Activated gamma-delta T cell (primary cell): ENCODE measurements at places on chromosomes 7 and 10.

DNA sequence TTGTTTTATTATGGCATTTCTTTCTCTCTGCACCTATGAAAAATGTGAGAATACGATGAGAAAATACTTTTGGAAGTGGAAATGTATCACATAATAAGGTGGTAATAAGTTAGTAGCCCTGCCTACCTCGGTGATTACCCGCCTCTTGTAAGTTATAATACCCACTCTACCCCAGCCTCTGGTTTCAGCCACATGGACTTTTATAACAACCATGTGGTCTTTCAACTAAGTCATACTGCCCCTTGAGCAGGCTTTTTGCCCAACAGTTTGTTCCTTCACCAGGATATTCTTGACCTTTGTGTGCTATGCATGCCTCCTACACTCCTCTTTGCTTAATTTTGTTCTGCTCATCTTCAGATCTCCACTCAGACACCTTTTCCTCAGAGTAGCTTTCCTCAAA is 470.6 kb upstream of the ZWINT start:
- DNase-seq = no peak

DNA sequence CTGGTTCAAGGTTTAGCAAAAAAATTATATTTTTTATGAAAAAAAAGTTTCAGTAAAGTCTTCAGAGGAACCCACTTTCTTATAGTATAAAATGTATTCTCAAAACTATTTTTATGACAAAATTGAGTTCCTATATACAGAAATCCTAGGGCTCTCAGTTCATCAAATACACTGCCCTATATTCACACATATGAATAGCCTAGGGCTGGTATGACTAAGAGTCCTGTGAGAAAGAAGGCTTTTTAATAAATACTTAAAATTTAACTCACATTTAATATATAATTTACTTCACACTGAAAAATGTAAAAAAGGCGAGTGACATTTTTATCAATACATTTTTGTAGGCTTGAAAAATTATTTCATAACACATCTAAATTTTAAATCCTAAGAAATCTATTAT is 16.6 kb downstream of the CHCHD3 start:
- DNase-seq = no peak

DNA sequence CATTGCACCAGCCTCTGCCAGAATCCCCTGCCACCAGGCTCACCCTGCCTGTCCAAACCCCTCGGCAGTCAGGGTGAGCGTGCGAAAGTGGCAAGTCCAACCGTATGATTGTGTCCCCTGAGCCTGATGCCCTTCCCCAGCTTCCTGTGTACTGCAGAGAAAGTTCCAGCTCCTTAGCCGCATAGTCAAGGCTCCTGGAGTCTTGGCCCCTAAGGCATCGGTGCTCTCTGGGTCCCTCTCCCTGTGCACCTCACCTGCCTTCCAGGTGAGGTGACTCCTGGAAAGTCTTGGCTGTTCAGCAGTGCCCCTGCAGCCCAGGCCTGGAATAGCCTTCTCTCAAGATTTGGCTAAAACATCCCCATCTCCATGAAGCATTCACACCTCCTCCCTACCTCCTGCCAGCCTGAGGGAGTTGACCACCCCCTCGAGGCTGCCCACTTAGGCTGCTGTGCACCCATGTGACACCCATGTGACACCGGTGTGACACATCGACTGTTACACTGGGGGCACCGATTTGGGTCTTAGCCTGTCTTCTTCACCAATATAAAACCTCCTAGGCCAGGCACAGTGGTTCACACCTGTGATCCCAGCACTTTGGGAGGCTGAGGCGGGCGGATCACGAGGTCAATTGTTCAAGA is 56.1 kb upstream of the ELN start:
- no peak for DNase-seq

GRCh38 chr7:149442924-149443323 is 17.9 kb downstream of the ZNF777 start:
- no peak for DNase-seq

- no peak for DNase-seq
Observed at GRCh38 chr7:139560678-139561077, 37.2 kb downstream of the CLEC2L start.

GRCh38 chr10:101043363-101043707 is 12.3 kb downstream of the SFXN3 start:
- DNase-seq = no peak

DNA sequence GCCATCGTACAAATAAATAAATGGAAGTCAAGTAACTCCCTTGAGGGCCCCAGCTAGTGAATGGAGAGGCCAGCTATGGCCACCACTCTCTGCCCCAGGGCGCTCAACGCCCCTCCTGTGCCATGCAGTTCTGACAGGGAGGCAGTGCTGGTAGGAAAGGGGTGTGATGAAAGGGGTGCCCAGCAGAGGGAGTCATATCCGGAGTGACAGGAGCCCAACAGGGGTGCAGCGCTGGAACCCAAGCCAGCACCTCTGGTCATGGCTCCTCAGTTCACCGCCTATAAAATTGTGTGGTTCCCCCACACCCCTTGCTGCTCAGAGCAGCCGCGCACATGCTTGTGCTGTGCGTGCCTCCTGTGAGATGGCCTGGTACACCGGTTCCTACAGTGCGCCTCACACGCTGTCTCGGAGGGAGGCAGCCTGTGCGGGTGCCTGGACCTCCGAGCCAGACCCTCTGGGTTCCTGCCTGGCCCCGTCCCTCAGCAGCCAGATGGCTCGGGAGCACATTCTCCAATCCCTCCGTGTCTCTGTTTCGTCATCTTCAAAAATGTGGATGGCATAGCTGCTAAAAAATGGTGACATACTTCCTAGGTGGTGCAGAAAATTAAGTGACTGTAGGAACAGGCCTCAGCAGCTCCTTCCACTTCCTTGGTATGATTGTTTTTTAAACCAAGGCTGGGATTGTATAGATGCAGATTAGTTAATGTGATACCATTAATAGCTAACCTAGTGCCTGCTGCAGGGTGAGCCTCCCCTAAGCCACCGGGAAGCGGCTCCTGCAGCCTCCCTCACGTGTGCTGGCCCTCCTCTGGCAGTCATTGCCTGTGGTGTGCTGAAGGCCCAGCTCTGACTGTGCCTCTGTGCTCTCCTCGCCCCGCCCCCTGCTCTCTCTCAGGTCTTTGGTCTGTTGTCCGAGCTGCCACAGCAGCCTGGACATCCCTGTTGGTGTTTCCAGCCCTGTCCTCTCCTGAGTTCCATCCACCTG is 125.8 kb downstream of the EGFR start:
- no peak for DNase-seq

DNA sequence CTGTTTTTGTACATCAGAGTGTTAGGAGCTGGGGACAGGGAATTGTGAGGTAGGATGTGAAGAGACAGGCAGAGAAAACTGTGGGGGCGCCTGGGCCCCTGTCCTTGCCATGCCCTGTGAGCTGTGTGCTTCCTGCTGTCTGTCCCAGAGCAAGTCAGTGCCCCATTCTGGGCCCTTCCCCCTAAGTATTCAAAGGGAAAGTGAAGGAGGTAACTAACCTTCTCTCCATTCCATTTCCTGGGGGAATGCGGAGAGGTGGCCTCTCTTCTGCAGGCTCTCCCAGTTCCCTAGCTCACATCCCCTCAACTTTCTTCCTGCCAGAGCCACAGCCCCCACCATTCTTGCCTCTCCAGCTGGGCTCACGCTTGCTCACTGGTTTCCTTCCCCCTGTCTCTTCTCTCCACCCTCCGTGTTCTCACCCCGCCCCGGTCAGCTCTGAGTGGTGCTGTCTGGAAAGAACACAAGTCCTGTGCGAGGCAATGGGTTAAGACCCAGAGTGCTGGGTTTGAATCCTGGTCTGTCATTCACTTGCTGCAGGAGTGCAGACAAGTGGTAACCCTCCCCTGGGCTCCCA is 9.7 kb upstream of the VSIR start:
- DNase-seq = no peak

DNA sequence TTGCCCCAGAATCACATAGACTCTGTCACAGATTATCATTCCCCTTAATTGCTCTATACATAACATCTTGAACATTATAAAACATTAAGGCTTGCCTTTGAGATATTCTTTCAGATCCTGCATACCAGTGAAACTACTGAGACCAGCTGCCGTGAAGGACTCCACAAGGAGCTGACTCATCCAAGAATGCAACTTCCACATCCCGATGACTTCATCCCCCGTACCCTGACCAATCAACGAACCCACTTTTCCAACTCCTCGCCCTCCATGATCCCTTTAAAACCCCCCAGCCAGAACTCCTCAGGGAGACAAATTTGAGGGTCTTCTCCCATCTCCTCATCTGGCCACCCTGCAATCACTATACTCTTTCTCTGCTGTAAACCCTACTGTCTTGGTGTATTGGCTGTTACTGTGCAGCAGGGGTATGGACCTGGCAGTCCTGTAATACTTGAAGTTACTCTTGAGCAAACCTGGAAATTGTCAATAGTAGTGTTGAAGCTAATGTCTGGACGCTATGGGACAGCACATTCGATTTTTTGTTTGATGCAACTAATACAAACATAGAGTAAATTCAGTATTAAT is 49.8 kb downstream of the HTR5A start:
- no peak for DNase-seq

DNA sequence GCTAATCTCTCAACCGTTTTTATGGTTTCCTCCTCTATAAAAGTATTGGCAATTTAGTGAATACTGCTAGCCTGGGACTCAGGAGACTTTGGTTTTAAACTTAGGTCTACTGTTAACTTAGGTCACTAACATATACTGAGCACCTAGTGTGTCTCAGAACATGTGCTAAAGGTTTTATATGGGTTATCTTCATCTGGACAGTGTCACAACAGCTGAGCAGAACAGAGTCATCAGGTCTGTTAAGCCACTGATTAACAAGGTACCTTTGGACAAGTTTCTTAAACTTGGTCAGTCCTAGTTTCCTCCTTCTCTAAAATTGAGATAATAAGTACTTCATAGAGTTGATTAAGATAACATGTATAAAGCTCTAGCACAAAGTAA is 30.6 kb downstream of the NET1 start:
- DNase-seq = no peak

DNA sequence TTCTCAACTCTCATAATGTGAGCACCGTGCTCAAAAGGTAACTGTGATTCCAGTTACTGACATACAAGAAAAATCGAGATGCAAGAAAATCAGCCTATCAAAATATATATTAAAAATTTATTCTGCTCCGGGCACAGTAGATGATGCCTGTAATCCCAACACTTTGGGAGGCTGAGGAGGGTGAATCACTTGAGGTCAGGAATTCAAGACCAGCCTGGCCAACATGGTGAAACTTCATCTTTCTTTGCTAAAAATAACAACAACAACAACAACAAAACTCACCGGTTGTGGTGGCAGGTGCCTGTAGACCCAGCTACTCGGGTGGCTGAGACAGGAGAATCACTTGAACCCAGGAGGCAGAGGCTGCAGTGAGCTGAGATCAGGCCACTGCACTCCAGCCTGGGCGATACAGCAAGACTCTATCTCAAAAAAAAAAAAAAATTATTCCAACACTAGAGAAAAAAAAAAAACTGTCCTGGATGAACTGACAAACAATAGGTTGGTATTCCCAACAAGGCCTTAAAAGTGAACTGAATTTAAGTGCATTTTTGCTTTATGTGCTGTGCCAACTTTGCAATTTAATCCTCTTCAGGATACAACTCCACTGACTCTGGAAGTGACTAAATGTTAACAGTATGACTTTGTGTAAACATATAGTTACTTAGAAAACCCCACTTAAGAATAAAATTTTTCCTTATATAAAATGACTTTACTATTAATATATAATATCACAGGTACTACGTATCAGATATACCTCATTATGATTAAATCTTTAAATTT is 51.1 kb downstream of the JMJD1C start:
- no peak for DNase-seq

- no peak for DNase-seq
Observed at GRCh38 chr7:26916336-26916735, 51.9 kb upstream of the SKAP2 start.

DNA sequence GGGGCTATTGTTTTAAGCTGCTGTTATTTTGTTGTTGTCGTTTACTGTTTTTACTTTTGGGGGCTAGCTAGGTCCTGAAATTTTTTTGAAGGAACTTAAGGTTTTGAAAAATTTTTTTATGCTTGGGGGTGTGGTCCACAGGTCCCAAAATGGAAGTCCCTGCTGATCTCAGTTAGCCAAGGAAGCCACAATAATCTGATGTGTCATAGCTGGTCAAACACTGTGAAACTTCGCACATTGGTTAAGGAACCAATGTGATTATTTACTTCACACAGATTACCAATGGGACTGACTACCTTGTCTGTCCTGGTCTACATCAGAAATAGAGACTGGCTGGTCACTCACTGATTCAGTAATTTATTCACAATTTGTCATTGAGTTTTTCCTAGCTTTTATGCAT is 29.5 kb upstream of the HYCC1 start:
- DNase-seq = no peak

DNA sequence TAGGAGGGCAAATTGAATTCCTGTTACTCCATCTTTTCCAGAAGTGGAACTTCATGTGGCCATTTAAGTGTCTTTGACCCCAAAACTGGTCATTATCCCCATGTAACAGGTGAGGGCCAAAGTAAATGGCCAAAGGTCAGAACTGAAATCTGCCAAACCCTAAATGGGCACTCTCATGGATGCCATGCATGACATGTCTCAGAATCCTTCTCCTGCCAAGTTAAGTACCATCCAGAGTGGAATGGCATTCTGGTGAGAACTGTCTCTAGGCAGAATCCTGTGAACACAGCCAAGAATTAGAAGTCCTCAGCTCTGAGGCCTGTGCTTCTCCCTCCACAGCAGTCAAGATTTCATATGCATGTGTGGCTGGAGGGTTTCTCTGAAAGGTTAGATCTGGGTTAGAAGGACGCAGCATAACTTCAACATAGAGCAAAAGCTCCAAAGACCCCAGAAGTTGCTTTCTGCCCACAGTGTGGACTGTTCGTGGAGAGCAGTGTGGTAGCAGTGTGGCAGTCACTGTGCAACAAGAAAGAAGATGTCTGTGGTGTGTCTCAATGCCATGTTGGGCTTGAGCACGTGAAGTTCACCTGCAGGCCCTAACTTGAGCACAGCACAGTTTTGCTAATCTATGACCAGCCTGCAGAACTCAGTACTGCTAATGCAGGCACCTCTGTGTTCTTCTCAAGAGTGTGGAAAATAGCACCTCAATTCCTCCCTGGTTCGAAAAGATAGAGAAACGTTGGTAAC is 121.3 kb downstream of the ADCY1 start:
- DNase-seq = no peak

DNA sequence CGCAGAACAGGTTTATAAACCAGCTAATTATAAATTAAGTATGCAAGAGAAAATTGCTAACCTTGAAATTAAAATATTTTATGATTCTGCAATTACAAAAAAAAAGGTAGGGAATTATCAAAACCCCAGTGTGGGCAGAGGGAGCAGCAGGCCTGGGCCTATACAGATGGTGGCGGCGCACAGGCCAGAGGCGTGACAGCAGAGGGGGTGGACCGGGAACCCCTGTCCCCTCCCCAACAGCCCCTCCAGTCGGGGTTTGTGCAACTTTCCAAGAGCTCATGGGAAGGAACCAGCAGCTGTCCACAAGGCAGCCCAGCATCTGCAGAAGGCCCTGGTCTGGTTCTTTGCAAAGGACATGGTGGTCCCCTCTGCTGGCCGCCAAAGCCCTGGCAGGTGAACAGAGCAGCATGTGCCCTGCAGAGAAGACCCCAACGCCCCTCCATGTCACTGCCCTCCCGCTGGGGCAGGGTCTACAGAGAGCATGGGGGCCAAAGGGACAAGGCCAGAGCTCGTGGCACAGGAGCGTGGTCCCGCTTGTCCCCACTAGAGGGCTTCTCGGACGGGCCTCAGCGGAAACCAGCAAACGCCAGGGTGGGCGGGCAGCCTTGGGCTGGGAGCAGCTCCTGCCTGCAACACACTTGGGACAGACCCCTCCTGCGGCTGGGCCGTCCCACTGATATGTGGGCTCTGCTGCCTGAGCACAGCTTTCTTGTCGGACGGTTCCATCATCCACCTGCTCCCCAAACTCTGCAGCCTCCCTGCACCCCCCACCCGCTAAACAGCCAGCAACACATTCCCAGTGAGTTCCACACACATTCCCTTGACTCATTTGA is 75.1 kb downstream of the EBF3 start:
- DNase-seq = no peak
